GM23248 (cell line): ENCODE measurements at places on chromosomes 11 and 22.
A peak's percentile ranks its signal among the peaks of the same experiment; 100 is the strongest.

- peak; percentile 92 for DNase-seq
Measured at GRCh38 chr22:35638410-35638809, 9.8 kb upstream of the APOL6 start.

DNA sequence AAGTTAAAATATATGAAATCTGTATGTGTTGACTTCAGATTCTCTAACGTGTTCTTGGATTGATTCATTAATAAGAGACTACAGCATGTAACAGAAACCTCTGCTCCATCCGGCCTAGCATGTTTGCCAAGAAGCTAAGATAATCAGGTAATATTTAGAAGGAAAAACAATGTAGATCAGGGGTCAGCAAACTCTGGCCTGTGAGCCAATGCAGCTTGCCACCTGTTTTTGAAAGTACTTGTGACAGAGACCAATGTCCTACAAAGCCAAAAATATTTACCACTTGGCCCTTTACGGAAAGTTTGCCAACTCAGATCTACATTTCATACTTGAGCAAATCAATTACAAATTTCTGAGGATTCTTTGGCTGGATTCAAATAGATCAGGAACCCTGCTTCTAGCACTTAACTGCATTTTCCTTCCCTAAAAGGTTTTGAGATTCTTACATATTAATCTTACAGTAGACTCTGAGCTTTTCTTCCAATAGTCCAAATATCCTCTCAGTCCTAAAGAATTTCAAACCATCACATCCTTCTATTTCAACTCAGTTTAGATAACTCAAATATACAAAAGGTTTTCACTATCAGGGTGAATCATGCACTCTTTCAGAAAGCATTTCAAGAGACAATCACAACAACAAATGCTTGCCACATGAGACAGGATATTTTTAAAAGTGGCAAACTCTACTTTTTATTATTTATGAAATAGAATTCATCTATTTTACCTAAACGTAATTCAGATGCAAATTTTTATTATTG lies 29.5 kb downstream of the APOL5 start:
- peak; percentile 26 for DNase-seq

DNA sequence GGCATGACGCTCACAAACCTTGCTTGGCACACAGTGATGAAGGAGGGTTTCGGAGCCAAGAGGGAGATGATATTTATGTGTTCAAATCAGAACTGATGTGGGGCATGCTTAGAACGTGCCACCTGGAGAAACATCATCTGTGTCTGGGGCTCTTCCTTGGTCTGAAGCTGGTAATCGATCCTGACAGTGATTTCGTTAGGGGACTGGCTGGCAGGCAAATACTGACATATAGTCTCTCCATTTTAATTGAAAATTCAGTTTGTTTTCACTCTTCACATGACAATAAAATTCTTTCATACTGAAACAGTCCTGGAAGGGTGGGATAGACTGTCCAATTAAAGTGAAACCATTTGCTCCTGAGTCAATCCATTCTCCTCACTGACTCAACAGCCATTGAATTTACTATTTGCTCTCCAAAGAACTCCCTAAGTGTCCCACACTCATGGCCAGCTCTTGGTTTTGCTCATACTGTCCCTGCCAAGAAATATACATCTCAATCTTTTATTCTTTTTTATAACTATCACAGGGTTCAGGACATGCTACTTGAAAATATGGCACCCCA lies 134.8 kb downstream of the TRPC6 start:
- peak; percentile 20 for DNase-seq

- peak; percentile 71 for DNase-seq
Measured at GRCh38 chr11:27700351-27701301, at the start of gene BDNF. Gene BDNF (minus strand): TSS chr11:27700455. CDS start chr11:27658564, 41,891 bp downstream.

GRCh38 chr11:15195454-15196200 lies 80.9 kb downstream of the INSC start:
- peak; percentile 25 for DNase-seq

GRCh38 chr22:37855462-37855861 lies 6.2 kb downstream of the EIF3L start:
- no peak for DNase-seq

DNA sequence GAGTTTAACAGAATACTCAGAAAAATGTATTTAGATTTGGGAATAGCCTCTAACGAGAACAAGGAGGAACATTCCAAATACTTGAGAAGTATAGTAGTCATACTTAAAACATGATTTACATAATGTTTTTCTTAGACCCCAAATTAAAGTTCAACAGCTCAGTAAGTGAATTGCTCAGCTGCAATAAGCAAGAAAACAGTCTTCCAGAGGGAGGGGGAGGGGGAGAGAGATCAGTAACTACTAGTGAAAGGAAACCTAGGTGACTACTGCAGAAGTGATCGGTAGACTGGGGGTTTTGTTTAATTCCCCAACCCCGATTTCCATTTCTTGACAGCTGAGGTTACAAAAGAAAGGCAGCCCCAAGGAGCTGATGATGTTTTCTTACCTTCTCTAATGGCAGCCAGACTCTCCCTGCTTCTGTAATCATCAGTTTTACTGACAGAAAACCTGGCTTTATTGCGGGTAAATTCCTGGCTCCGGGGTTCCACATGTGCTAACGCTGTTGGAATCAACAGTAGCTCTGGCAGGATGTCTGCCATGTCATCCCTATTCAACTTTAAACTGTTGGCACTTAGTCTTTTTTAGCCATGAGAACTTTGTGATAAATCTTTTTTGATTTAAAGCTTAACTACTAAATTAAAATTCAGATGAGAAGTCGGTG lies 82.4 kb upstream of the BIRC3 start:
- DNase-seq, result peak; percentile 57

- DNase-seq, result no peak
Measured at GRCh38 chr11:31932879-31933278, 121.8 kb upstream of the PAX6 start.

- no peak for DNase-seq
Measured at GRCh38 chr22:48185071-48186055, 1422.9 kb downstream of the TBC1D22A start.

- DNase-seq, result peak; percentile 56
Measured at GRCh38 chr11:129881570-129882170, 13.7 kb downstream of the NFRKB start.

DNA sequence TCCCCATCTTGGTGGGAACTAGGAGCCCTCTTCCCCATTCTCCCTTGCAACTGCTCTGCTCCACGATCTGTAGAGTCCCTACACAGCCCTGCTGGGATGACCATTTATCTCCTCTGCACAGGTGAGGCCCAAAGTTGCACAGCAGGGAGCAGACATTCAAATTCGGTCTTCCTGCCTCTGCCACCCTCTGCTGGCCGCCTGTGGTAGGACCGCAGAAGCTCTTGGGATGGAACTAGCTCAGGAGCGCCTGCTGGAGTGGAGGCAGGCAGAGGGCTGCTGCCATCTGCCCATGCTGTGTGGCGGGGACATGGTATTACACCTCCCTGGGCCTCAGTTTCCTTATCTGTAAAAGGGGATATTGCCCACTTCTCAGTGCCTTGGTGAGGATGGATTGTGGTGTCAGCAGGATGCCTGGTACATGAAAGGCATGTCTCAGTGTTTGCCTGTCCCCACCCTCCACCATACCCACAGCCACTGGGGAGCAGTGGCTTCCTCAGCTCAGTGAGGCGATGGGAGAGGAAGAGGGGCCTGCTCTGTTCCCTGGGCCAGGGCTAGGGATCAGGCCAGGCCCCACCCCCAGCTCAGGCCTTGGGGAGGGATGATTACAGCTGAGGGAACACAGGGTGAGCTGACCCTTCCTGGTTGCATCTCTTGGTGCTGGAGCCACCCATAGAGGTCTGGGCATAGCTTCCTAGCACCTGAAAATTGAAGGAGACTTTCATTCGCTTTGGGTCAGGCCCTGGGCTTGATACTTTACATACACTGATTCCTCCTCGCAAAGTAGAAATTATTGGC lies 11.3 kb upstream of the OMP start:
- DNase-seq, result peak; percentile 82

GRCh38 chr11:130719220-130719915 lies 196.9 kb downstream of the SNX19 start:
- DNase-seq, result peak; percentile 36

DNA sequence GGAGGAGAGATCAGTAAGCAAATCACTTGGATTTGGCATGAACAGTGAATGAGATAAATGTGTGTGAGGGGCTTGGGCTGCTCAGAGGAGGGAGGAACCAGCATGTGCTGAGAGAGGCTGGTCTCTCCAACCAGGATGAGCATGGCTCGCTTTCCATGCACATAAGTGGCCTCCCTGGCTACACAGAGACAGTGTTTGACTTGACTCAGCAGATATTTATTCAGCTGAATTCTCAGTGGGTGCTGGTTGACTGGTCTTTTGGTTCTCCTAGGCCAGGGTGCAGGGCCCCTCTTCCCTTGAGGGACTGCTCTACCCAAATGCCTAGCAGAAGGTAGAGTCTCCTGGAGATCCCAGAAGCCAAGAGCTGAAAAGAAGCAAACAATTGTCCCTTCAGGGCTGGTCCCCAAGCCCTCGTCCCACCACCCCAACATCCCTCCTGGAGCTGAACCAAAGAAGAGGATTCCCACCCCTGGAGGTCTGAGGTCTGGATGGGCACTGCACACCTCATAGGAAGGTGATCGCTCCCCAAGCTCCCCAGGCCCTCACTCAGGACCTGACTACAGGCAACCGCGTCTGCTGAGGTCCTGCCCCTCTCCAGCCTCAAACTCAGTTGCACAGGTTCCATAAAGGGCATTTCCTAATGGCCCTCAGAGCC lies 3.3 kb upstream of the TRIM29 start:
- DNase-seq, result no peak

GRCh38 chr11:72629266-72629665 lies 45.0 kb downstream of the PDE2A start:
- DNase-seq, result peak; percentile 25

- no peak for DNase-seq
Measured at GRCh38 chr11:47331454-47332302, 20.8 kb downstream of the MYBPC3 start.

- peak; percentile 98 for DNase-seq
Measured at GRCh38 chr11:119793335-119793984, 64.5 kb upstream of the NECTIN1 start.

GRCh38 chr11:115741376-115742107 lies 237.3 kb upstream of the CADM1 start:
- no peak for DNase-seq

GRCh38 chr11:57417056-57417455 lies 9.9 kb downstream of the SLC43A3 start:
- peak; percentile 87 for DNase-seq

- DNase-seq, result peak; percentile 64
Measured at GRCh38 chr11:46489656-46490560, 98.3 kb upstream of the CHRM4 start.

DNA sequence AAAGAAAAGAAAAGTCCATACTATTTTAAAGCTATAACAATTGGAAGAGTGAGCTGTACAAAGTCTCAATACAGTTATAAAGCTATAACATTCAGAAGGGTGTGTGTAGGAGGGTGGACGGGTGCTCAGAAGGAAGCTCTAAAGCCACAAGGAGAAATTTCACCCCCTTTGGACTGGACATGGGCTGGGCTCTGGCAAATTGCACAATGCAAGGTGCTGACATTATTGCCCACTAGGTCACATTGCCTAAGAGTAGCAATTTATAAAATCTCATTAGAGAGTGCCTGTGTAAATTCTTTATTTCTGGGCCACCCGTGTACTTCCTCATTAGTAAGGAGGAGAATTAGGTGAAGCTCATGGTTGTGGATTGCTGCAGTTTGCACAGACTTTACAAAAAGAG lies 5.7 kb upstream of the APOBEC3A start:
- DNase-seq, result no peak

- DNase-seq, result no peak
Measured at GRCh38 chr22:42768385-42769035, 47.8 kb upstream of the A4GALT start.

DNA sequence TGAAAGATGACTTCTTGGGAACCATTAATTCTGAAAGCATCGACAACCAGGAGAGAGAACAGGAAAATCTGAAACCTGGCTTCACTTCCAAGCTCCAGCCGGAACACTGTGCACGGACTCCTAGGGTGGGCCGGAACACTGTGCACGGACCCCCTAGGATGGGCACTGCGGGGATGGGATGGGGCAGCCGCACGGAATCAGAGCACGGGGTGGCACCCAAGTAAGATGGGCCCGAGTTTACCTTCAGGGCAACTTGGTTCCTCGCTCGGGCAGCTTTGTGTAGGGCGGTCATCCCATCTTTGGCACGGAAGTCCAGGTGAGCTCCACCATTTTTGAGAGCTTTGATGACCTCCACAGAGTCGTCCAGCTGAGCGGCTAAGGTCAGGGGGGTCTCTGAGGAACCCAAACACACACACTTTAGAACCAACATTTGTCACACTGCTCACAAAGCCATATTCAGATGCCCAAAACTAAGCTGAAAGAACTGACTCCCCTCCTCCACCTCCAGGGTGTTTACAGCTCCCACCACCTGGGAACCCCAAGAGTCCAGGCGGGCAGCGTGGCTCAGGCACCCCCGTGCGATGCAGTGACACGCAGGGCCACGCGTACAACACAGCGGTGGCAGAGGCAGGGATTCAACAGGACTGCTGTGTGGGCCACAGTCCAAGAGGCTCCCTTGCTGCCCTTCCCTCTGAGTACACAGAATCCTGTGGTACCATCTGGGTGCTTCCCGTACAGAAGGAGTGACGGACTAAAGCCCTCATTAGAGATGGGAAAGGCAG lies 157.9 kb downstream of the SHANK2 start:
- no peak for DNase-seq

GRCh38 chr11:70448983-70449567 lies 50.7 kb downstream of the CTTN start:
- DNase-seq, result no peak

DNA sequence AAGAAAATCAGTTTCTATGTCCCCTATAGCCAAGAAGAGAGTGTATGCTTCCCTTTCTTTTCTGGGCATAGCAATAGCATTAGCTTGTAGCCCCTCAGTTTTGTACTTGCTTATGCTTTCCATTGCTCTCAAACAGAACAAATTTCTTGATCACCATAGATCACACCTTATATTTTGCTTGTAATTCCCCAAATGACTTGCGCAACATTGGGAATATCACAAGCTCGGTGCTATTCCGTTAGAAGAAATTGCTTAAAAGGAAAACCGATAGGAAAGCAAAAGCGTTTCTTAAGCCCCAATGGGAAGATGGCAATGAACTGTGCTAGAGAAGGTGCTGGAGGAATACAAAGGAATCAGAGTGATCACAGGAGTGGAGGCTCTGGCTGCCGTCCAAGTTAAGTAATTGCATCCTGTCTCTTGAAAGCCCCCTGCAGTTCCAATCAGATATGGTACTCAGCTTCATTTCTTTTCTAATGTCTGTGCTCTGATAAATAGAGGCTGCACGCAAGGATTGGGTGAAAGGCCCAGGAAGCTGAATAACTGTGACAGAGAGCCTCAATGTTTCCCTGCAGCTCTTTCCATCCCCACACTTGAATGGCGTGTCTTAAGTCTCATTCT lies 182.1 kb upstream of the KIRREL3 start:
- DNase-seq, result no peak

DNA sequence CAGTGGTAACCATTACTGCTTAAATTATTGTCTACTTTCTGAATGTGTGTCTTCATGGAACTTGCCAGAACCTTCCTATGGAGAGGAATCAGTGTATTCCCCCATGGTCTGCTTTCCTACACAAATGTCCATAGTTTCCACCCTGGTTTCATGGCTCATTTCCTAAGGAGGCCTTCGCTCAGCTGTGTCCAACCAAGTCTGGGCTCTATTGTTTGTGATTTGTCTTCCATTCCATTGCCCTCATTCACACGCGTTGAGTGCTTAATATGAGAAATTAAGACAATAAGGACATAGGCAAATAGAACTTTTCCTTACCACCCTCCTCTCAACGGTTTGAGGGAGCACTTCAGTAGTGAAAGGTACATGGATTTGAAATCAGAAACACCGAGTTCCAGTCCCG lies 510.6 kb downstream of the NTM start:
- DNase-seq, result no peak
